Activated CD8-positive, alpha-beta T cell treated with anti-CD3 and anti-CD28 coated beads for 36 hours (primary cell): ENCODE measurements at places on chromosomes 5 and 9. TPM values are rescaled to one million over a fixed set of nuclear protein-coding genes. Genes with fewer than 3 reads are reported as not detected.

HTR4 gene
- total RNA-seq = not detected

PCDHA3 gene
- not detected for total RNA-seq

GALNT10 gene
- total RNA-seq = 12.9 TPM

EGFLAM gene
- total RNA-seq = not detected

WDR38 gene
- total RNA-seq = not detected

GRCh38 chr5:52693280-52693679 is 94.4 kb upstream of the ITGA1 start:
- DNase-seq = peak; percentile 50

DNA sequence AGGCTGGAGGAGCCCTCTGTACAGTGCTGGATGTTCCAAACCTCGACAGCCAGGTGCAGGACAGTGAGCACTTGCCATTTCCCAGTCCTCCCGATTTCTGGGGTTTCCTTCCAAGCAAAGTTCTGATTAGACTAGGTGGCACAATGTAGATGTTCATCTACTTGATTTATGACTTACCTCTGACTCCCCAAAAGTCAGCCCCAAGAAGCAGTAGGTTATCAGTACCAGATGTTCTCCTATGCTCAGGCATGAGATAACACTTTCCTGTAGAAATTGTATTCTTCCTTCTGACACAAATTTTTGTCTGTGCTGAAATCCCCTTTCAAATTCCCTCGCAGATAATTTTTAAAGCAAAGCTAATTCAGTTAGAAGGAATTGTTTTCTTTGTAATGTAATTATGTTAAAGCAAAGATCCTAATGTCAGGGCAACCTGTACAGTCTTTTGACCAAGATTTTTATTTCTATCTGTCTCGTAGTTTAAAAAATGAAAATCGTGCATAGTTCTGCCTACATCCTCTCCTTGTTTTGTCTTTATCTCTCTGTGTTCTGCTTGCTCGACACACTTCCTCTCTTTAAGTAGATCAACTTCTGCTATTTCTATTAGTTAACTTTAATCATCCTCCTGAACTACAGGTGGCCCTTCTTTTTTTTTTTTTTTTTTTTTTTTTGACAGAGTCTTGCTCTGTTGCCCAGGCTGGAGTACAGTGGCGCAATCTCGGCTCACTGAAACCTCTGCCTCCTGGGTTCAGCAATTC is 102.4 kb upstream of the PJA2 start:
- no peak for DNase-seq

DNA sequence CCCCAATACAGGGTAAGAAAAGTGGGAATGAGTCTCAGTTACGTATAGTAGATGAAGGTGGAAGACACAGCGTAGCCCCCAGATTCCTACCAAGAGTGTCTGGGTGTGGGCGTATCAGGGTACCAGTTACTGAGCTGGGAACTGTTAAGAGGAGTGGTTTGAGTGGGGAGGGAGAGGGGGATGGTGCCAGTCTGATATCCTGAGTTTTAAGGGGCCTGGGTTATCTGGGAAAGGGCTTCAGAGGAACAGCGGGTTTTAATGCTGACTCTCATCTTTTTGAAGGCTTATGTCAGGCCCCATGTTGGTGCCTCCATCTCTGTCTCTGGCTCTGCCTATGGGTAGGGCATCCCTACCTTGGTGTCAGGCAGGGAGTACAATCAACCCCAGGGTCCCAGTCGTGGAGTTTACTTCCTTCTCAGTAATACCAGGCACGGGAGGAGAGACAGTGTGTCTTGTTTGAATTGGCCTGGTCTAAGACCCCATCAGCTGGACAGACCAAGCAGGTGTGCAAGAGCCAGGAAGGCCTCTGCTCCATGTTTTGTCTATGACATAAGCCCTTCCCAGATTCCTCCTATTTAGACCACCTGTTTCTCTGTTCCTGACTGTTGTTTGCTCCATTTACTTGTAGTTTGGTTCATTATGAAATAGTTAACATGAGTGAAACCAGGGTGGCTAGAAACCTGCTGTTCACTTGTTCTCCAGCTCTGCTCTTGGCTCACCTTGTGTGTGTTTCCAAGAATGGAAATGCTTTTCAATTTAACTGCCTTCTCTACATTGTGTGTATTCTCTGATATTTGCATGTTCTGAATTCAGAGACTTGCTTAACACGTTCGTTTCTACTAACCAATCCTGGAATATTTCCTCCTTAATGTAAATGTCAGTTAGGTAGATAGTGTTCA is 125.6 kb downstream of the DAB2IP start:
- no peak for DNase-seq

- DNase-seq = no peak
Observed at GRCh38 chr9:126123927-126124326, 202.7 kb upstream of the MVB12B start.

DNA sequence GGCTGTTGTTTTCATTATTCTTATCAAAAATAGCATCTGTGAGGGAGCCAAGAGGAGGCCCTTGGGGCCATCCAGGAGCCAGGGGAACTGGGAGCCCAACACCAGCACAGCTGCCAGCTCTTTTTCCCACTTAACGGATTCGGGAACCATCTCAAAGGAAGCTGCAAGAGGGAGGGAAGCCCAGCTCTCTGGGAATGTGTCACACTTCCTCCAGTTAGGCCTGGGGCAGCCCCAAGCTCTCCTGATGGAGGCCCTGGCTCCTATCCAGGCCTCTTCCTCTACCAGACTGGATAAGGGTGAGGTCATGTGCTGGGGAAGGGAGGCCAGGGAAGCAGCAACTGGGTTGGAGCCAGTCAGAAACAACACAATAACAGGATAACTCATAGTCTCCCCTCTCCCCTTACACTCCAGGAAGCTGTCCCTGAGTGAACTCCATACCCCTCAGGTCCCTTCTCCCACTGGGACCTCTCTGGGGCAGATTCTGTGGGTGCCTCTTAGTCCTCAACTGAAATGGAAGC is 12.7 kb downstream of the CSF2 start:
- no peak for DNase-seq

- DNase-seq = no peak
Observed at GRCh38 chr5:144549580-144549979, 378.9 kb downstream of the KCTD16 start.

DNA sequence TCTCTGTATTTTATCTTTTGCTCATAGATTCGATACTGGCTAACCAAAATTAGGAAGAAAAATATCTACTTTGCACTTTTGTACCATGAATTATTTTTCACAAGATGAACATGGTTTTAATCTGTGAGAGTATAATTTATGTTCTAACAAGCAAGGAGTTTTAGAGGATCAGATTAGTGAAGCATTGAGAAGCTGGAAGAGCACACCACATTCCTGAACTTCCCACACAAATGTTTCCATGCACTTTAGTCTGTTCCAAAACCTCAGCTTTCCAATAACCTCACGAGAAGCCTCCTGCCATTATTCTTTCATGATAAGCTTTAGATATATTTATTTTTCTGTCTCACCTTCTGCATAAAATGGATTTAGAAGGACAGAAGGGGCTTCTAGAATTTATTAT is 98.7 kb upstream of the MPDZ start:
- DNase-seq = no peak

DNA sequence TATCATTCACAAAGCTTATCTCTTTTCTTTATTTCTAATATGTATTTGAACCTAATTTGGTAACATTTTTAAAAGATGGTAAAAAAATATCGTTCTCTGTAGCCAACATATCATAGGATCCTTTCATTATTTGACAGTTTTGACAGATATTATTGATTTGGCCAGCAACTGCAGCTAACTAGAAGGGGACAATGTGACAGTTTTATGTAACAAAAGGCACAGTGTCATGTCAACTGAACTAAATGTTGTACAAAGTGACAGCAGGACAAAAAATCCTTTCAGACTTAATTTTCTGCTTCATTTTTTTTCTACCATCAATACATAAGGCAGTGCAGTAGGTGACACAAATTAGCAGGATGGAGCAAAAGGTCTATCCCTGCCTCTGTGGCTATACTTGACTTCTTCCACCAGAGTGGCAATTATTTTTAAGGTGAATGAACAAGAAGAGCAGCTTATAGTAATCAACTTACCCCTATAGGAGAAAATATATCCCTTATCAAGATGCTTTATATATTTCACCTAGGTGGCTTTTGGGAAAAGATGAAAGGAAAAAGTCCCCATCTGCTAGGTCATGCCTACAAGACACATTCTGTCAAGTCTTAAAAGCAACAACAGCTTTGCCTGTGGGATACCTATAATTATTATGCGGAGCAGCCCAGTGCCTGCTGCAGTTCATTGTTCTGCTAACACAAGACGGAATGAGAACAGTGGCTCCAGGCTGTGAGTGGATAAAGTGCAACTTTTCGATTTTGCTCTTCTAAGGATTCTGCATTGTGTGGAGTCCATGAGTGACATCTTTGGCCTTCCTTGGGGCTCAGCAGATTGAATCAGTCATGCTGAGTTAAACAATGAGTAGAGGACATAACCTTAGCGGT is 694.9 kb downstream of the ISL1 start:
- no peak for DNase-seq

DNA sequence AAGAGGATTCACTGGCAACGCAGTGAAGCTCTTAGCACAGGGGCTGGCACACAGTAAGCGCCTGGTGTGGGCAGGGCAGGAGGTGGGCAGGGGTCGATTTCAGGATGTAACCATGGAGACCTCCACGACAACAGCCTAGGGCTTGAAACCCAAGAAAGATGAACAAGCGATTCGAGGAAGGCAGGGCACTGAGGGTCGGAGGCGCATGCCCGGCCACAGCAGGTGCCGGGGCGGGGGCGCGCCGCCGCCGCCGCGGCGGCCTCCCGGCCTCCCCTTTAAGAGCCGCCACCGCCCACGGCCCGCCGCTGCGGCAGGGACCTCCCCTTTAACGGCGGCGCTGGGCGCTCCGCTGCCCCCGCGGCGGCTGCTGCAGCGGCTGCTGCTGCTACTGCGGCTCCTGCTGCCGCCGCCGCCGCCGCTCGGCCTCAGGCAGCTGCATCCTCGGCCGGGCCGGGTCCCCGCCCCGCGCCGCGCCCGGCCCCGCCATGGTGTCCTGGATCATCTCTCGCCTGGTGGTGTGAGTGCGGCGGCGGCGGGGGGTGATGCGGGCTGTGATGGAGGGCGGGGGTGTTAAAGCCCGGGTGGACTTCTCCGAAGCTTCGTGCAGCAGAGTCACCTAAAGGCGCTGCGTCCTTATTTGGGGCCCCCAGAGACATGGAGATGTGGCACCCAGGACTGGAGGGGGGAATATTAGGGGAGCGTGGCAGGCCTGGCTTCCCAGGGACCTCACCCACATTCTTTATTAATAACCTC is at the start of gene REEP2:
Gene REEP2 (plus strand): TSS at position 334 of the 753 bp plus-strand sequence. CDS start 152 bp downstream, at position 486.
- DNase-seq = peak; percentile 81

GRCh38 chr5:95809414-95809960 is 13.0 kb downstream of the GLRX start:
- no peak for DNase-seq

GRCh38 chr5:34857161-34857560 is 18.2 kb downstream of the TTC23L start:
- no peak for DNase-seq

- no peak for DNase-seq
Observed at GRCh38 chr5:34811706-34812105, 27.3 kb upstream of the TTC23L start.

DNA sequence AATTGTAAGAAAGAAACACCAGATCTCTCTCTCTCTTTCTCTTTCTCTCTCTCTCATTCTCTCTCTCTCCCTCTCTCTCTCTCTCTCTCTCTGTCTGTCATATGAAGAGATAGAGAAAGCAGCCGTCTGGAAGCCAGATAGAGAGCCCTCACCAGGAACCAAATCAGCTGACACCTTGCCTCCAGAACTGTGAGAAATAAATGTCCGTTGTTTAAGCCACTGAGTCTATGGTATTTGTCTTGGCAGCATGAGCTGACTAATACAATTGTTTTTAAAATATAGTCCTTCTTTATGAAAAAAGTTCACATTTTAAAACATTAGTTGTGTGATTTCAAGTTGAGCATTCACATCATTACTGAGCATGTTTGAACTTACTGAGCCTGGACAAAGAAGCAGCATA is 275.6 kb downstream of the CETN3 start:
- DNase-seq = no peak

DNA sequence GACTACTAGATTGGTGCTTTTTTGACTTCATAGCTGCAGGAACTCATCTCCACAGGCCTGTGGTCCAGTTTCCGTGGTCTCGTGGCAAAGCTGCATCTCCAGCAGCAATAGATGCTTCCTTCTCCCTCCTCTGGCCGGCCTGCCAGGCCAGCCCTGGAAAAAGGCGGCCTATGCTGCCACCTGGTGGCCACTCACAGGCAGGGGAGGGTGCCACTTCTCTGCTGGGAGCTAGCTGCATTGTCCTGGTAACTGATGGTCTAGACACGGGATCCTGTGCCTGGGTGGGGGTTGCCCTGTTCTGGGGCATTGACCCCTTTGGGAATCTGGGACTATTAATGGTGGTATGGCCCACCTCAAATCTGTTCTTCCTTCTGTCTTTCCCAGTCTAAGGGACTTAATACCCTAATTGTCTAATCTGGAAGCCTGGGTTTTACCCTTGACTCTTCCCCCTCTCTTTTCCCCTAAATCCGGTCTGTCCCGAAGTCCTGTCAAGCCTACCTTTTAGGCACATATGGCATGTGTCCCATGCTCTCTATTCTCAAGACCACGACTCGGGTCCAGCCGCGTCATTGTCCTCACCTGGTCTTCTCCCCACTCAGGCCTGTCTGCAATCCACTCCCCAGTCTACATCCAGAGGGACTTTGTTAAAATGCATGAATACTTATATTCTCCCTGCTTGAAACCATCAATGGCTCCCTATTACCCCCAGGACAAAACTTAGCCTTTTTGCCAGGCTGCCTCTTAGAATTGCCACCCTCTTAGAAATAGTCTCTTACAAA is 20.1 kb upstream of the PTGS1 start:
- peak; percentile 82 for DNase-seq

DNA sequence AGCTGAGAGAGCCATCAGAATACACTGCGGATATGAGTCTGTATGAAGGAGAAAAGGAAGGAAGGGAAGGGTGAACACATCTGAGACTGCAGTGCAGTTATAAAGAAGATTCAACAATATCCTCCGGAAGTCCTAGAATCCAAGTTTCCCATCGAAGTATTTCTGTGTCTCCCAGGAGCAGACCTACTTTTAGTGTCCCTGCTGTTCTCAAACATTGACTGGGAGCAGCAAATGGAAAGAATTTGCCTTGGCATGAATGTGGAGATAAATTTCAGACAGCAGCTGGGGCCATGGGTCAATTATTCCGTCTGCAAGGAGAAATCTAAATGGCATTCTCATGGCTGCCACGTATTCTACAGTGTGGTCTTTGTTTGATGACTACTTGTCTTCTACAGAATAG is 478.1 kb upstream of the SMC2 start:
- no peak for DNase-seq

GRCh38 chr9:79149585-79149984 is 422.2 kb upstream of the TLE4 start:
- no peak for DNase-seq

GRCh38 chr5:23208959-23209431 is 298.4 kb upstream of the PRDM9 start:
- peak; percentile 6 for DNase-seq

DNA sequence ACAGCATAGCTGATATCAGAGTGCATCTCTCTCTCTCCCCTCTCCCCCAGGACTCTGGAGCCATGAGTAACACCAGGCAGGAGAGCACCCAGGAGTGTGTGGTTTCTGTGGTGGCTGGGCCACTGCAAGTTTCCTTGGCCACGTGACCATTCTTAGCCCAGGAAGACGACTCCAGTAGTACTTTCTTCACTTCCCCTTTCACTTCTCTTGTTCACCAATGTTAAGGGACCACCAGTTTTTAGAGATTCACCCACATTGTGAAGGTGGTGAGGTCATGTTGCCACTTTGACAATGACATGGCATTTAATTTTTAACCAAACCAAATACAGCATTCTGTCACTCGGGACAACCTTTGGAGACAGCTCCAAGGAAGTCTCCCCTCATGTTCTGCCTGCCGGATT is 17.9 kb upstream of the DAPK1 start:
- no peak for DNase-seq
